ENCODE measurements at places on chromosomes 1 and 21.

GRCh38 chr1:111290104-111290503 is 547 bp upstream of the CHIA start:
- DNase-seq: no peak

DNA sequence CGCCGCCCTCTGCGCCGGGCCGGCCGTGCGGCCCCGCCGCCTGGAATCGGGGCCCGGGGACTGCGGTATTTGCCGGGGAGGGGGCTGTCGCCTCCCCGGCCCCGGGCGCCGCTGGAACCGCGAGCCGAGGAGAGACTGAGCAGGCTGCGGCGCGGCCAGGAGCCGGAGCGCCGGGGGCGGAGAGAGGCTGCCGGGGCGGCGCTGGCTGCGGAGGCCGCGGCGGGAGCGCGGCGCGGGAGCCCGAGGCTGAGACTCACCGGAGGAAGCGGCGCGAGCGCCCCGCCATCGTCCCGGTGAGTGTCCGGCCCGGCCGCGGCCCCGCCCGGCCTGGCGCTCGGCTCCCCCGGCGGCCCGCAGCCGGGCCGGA is 746 bp downstream of the DYRK1A start:
- no peak for DNase-seq

GRCh38 chr1:117783606-117784396 is 145.6 kb downstream of the GDAP2 start:
- no peak for DNase-seq

- DNase-seq: no peak
These were observed 20.5 kb upstream of the COQ8A start for GRCh38 chr1:226919587-226919986.

- no peak for DNase-seq
These were observed 3.3 kb downstream of the AHDC1 start for GRCh38 chr1:27600498-27601175.

- no peak for DNase-seq
These were observed 109.7 kb upstream of the ZBTB40 start for GRCh38 chr1:22341791-22342605.

- no peak for DNase-seq
These were observed 155.0 kb upstream of the BEND5 start for GRCh38 chr1:48931506-48932192.

DNA sequence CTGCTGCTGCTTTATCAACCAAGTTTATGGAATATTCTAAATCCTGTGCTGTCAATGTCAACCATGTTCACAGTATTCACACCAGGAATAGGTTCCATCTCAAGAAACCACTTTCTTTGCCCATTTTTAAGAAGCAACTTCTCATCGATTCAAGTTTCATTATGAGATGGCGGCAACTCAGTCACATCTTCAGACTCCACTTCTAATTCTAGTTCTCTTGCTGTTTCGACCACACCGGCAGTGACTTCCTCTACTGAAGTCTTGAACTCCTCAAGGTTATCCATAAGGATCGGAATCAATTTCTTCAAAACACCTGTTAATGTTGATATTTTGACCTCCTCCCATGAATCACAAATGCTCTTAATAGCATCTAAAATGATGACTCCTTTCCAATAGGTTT is 39.7 kb upstream of the IFNLR1 start:
- no peak for DNase-seq
